DND-41 (cell line): ENCODE measurements at places on chromosomes 5 and 9.

- no peak for DNase-seq
Observed at GRCh38 chr5:53092242-53092641, 17.3 kb downstream of the MOCS2 start.

DNA sequence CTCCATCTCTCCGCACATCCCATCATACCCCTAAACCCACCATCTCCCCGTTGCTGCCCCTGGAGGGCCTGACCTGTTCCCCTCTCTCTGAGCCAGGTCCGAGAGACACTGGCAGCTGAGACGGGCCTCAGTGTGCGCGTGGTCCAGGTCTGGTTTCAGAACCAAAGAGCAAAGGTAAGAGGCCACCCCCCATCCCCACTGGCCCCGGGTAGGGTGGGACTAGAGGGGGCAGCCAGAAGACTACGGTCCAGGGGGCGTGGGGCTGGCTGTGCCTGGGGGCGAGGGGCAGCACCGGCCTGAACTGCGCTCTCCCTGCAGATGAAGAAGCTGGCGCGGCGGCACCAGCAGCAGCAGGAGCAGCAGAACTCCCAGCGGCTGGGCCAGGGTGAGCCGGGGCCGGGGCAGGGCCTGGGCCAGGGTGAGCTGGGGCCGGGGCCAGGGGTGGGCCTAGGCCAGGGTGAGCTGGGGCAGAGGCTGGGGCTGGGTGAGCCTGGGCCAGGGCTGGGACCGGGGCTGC, 79.8 kb downstream of the LMX1B start:
- no peak for DNase-seq

DNA sequence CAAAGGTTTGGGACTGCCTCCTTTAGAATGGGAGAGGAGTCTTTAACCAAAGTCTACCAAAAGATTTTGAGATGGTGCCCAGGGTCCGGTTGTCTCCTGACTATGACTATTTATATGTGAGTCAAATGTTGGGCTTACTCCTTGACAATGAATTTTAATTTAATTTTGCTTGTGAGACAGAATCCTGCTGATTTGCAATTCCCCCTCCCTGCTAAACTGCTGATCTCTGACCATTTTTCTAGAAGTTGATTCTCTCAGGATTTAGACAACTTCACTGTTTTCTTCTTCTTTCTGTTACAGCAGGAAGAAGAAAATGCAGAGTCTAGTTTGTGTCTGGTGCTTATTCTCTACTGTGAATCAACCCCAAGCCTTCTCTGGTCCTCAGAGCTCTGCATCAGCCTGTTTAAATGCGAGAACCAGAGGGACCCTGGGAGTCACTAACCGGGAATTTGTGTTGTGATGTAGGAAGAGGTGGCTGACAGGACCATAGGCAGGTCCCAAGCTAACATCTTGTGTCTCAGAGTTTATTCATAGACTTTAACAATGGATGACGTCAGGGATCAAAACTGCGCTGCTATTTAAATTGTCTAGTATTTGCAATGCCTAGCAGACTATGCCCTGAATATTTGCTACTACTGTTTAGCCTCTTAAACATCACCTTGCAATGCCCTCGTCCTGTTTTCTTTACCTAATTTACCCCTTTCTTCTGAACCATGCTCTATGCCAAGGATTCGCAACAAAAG, 124.0 kb upstream of the TAF11L2 start:
- no peak for DNase-seq

- DNase-seq, result no peak
Observed at GRCh38 chr9:1986341-1986740, 28.8 kb upstream of the SMARCA2 start.

DNA sequence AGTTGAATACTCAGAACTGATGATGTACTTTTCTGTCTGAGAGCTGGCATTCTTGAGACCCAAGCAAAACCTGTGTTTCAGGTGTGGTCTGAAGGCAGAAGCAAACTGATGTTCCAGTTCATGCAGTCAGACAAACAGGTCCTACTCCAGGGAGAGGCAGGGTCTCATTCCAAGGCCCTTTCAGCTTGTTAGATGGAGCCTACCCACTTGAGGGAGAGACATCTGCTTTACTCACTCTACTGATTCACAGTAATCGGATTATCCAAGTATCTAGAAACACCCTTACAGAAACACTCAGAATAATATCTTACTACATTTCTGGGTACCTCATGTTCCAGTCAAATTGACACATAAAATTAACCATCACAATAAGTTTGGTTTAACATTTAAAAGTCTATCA, 207.8 kb downstream of the KDM4C start:
- no peak for DNase-seq

GRCh38 chr9:7284517-7284916, 515.1 kb downstream of the DMAC1 start:
- DNase-seq, result no peak

GRCh38 chr5:53355316-53355715, 125.1 kb upstream of the FST start:
- no peak for DNase-seq

- no peak for DNase-seq
Observed at GRCh38 chr5:160369990-160370712, at the start of gene C1QTNF2. Gene C1QTNF2, minus strand, starts transcription at chr5:160370626. Its CDS starts 15,615 bp downstream, at chr5:160355011.

DNA sequence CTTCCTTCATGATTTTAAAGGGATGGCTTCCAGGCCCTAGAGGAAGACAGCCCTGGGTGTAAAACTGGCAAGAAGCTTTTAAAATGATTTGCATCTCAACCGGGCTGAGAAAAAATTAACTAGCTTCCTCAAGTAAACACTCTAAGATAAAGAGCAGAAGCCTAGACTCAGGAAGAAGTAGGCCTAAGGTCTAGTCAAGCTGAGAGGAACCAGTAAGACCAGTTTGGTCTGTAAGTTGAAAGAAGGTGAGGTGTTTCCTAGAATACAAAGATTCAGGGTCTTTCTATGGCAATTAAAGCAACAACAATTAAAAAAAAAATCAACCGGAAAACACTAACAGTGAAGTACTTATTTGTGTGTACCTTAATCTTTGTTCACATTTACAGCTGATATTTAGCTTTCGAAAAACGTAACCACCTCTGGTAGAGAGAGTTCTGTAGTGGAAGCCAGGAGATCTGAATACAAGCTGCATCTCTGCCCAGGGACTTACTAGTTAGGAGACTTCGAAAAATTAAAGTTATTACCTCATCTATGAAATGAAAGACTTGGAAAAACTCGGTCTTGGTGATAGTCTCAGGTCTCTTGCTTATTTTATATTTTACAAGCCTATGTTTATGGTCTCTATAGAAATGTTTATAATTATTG, 75.7 kb downstream of the TUSC1 start:
- DNase-seq, result no peak

DNA sequence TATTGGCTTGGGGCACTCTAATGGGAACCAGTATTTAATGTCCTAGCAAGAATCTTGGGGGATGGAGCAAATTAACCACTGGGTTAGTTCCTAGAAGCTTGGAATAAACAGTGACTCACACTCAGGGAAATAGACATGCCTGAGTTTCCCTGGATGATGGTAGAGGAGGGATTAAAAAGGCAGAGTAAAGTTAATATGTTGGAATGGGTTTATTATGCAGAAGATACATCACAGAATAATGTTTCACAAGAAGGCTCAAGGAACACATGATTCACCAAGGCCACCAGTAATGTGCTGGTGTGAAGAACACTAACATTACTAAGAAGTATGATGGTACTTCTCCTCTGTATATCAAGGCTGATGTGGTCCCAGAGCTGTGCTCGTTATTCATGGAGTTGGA, 752.9 kb upstream of the SEMA6A start:
- DNase-seq, result no peak

- no peak for DNase-seq
Observed at GRCh38 chr9:88234114-88234513, 95.8 kb upstream of the SPATA31C2 start.

DNA sequence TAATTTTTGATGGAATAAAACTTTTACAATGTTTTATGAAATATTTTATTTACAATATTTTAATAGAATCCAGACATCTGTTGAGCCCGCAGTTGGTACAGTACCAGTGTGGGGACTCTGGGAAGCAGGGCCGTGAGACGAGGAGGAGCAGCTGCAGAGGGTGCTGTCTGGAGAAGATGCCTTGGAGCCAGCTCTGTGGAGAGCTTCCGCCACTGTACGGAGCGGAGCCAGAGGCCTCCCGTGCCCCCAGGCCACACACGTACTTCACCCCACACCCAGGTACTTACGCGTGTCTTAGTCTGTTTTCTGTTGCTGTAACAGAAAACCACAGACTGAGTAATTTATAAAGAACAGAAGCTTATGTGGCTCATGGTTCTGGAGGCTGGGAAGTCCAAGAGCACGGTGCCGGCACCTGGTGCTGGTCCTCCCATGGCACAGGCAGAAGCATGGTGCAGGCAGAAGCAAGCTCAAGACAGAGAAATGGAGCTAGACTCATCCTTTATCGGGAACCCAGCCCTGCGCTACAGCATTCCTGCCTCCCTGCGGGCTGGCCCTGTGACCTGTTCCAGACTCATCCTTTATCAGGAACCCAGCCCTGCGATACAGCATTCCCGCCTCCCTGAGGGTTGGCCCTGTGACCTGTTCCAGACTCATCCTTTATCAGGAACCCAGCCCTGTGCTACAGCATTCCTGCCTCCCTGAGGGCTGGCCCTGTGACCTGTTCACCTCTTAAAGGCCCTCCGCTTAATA, 23.3 kb downstream of the CEP72 start:
- no peak for DNase-seq

DNA sequence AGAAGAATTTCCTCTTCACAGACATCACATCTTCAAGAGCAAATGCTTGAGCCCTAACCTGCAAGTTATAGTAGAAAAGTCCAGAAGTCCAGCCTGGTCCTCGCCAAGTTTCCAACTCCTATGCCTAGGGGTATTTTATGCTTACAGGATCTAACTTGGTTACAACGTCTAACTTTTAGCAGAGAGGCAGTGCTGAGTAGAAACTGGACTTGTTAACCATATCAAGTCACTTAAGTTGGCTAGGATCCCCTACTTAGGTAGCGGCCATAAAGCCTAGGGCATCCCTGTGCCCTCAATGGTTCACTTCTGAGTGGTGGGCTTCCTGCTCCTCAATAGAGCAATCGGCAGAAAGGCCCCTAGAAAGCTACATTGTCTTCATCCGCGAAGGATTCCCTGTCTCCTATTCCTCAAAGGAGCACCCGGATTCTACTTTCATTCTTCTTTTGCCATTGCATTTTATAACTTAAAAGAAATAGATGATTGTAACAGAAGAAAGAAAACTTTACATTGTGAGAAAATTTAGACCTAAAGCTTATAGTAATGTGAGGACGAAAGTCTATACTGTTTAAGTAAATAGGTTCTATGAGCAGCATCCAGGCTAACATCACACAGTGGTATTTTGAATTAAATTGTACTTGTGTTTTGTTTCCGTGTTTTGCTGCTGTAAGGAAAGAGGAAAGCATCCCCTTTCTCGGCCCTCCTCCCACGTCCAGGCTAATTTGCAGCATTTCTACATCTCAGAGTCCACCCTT, 1.3 kb upstream of the MTAP start:
- DNase-seq, result no peak

DNA sequence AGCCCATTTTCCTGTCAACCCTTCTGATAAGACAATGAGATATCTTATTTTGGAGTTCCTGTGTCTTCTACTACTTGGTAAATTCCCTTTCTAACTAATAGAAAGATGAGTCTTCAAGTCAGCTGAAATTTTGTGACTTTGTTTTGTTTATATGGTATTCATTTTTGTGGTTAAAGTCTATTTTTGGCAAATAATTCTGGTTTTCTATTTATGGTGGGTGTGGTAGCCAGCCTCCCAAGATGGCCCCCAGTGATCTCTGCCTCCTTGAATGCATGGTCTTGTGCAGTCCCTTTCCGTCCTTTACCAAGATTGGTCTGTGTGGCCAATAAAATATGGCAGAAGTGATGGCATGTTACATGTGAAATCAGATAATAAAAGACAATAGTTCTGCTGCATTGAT, 91.5 kb downstream of the NR3C1 start:
- no peak for DNase-seq

- no peak for DNase-seq
Observed at GRCh38 chr5:175892015-175892800, 20.8 kb downstream of the CPLX2 start.

DNA sequence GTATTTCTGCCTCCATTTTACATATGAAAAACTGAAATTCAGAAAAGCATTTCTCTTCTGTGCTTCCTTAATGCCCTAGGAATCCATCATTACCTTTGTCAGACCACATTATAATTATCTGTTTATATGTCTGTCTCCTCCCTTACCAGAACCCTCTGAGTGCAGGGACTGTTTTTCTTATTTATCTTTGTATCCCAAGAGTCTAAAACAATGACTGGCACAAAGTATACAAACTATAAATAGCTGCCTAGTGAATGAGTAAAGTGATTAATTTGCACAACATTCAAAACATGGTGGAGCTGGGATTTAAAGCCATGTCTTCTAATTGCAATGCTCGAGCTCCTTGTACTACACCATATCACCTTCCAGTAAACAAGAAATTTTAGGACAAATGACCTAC, 49.3 kb upstream of the HK3 start:
- DNase-seq, result no peak

DNA sequence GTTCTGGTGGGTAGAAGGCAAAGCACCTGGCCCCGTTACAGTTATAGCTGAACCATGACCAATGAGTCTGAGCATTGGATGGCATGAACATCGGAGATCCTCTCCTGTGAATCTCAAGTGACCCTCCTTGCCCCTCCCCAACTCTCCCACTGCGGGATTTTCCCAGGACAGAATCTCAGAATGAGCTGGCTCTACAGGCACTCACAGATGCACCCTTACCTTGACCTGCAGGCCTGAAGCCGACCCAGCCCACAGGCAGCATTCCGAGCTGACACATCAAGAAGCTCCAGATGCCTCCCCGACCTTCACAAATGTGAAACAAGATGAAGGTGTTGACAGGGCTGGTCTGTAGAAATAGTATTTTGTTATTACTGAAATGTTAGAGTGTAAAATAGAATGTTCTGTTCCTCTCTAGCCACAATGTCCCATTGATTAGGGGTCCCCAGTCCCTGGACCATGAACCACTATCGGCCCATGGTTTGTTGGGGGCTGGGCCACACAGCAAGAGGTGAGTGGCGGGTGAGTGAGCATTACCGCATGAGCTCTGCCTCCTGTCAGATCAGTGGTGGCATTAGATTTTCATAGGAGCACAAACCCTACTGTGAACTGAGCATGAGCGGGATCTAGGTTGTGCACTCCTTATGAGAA, 263.4 kb downstream of the AUH start:
- no peak for DNase-seq

DNA sequence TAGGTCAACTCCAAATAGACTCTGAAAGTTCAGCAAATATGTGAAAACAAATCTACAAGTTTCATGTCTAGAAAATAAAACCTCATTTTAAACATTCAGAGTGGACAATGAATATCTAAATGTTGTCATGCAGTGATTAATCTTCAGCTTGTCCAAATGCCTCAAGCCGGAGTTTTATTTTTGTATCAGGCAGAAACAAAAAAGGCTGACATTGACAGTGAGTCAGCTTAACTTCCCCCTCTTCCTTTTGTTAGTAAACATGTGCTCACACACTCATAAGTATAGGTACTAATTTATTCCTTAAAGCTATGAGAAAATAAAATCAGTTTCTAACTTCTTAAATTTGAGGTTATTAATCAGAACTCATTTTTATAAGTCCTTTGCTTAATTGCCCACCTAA, 467.9 kb upstream of the DAB2 start:
- DNase-seq, result no peak

GRCh38 chr5:32713770-32714381, 2.8 kb downstream of the NPR3 start:
- no peak for DNase-seq

- DNase-seq, result no peak
Observed at GRCh38 chr5:37533851-37534250, 154.7 kb downstream of the WDR70 start.
